Activated CD4-positive, alpha-beta T cell treated with anti-CD3 and anti-CD28 coated beads, Interleukin-2, amount 10 ng/mL, durations not matched to agents 24 days and 14 days (primary cell): ENCODE measurements at places on chromosomes 3 and 15. TPM values are rescaled to one million over a fixed set of nuclear protein-coding genes. Genes with fewer than 3 reads are reported as not detected.

- DNase-seq = no peak
- H3K27me3 ChIP-seq = peaks cover 1% of the 10 kb centered on the region
- H3K36me3 ChIP-seq = no peaks in the 10 kb centered on the region
- H3K27ac ChIP-seq = no peak overlapping the region
- peaks cover 5% of the 10 kb centered on the region for H3K4me1 ChIP-seq
These were observed 25.6 kb upstream of the ZNF280D start for GRCh38 chr15:56758770-56759449.

- no peaks in the 10 kb centered on the region for H3K27me3 ChIP-seq
- H3K4me3 ChIP-seq = no peak overlapping the region
- H3K36me3 ChIP-seq = peaks cover 9% of the 10 kb centered on the region
- H3K4me1 ChIP-seq = no peaks in the 10 kb centered on the region
- DNase-seq = no peak
These were observed 60.8 kb upstream of the SKIL start for GRCh38 chr3:170296703-170297102.

DNA sequence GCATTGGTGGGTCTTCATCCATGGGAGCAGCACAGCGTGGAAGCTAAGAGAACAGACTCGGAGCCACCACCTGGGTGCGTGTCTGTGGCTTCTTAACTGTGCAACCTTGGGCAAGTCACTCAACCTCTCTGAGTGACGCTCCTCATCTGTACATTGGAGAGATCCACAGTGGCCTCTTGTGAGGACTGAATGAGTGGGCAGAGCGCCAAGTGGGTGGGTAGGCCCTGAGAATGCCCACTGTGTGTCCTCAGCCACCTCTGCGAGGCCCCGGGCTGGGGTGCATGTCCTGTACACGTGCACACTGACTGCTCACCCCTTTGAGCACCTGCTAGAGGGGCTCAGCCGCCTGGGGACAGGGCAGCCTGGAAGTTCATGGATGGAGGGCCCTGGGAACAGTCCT is 99.6 kb upstream of the PRR23E start:
- H3K4me3 ChIP-seq = no peak overlapping the region
- no peaks in the 10 kb centered on the region for H3K27me3 ChIP-seq
- H3K36me3 ChIP-seq = no peaks in the 10 kb centered on the region
- no peaks in the 10 kb centered on the region for H3K4me1 ChIP-seq

DNA sequence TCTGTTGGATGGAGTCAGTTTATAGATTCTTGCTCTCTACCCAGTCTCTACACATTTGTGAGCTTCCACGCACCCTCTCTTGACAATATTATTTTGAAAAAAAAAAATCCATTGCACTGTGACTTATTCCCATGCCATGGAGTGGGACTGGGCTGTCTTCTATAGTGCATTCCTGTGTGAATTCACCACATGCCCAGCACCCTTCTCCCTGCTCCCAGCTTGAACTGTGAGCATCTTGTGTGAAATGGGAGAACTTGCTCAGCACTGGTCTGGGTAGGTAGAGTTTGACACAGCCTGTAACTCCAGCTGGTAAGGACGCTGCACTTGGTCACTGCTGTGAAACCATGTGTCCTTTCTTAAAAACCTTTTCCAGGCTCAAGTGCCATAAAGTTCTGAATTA is 91.9 kb downstream of the ARNT2 start:
- H3K27ac ChIP-seq = no peak overlapping the region
- no peak for DNase-seq
- no peaks in the 10 kb centered on the region for H3K27me3 ChIP-seq
- H3K4me3 ChIP-seq = no peak overlapping the region

GRCh38 chr3:159144472-159144871 is 342.6 kb downstream of the MFSD1 start:
- DNase-seq = no peak
- no peaks in the 10 kb centered on the region for H3K4me1 ChIP-seq
- H3K4me3 ChIP-seq = no peak overlapping the region

GRCh38 chr3:170330366-170330765 is 27.1 kb upstream of the SKIL start:
- no peak for DNase-seq
- H3K4me1 ChIP-seq = no peaks in the 10 kb centered on the region
- H3K4me3 ChIP-seq = no peak overlapping the region
- no peak overlapping the region for H3K27ac ChIP-seq
- H3K36me3 ChIP-seq = no peaks in the 10 kb centered on the region

- no peak for DNase-seq
- H3K4me1 ChIP-seq = peaks cover 13% of the 10 kb centered on the region
- H3K27ac ChIP-seq = no peak overlapping the region
- H3K36me3 ChIP-seq = no peaks in the 10 kb centered on the region
These were observed 3.1 kb upstream of the CPLX3 start for GRCh38 chr15:74823324-74823723.

DNA sequence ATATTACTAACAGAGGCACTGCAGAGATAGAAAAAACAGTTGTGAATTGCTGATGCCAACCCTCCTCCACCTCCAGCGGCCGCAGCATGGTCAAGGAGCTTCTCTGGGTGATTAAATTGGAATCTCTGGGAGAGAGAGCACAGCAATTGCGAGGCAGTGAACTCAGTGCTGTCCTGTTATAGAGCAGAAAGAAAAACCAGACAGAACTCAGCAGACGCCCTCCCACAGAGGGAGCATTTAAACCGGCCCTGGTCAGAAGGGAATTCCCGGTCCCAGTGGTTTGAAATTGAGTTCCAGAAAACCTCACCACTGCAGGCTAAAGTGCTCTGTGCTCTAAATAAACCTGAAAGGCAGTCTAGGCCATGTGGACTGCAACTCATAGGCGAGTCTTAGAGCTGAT is 175.4 kb downstream of the SQOR start:
- H3K36me3 ChIP-seq = no peaks in the 10 kb centered on the region
- H3K27ac ChIP-seq = no peak overlapping the region
- DNase-seq = no peak
- no peaks in the 10 kb centered on the region for H3K4me1 ChIP-seq

GRCh38 chr15:48547286-48547685 is 98.2 kb downstream of the FBN1 start:
- H3K4me3 ChIP-seq = no peak overlapping the region
- no peak overlapping the region for H3K27ac ChIP-seq
- H3K4me1 ChIP-seq = no peaks in the 10 kb centered on the region
- peak; percentile 34 for DNase-seq
- no peaks in the 10 kb centered on the region for H3K27me3 ChIP-seq
- no peaks in the 10 kb centered on the region for H3K36me3 ChIP-seq

- DNase-seq = no peak
- H3K27ac ChIP-seq = peak overlapping the region; percentile 65
- peaks cover 10% of the 10 kb centered on the region for H3K27me3 ChIP-seq
- H3K4me1 ChIP-seq = peaks cover 7% of the 10 kb centered on the region
- H3K36me3 ChIP-seq = no peaks in the 10 kb centered on the region
These were observed 29.6 kb upstream of the ADAMTS7 start for GRCh38 chr15:78840661-78841375.

- DNase-seq = peak; percentile 66
- H3K27me3 ChIP-seq = peaks cover 67% of the 10 kb centered on the region
- peaks cover 15% of the 10 kb centered on the region for H3K4me1 ChIP-seq
- peak overlapping the region; percentile 42 for H3K27ac ChIP-seq
These were observed 4.4 kb downstream of the GATA2 start for GRCh38 chr3:128488636-128488990.

GRCh38 chr15:56199038-56199437 is 44.6 kb downstream of the RFX7 start:
- no peaks in the 10 kb centered on the region for H3K27me3 ChIP-seq
- H3K36me3 ChIP-seq = peaks cover 14% of the 10 kb centered on the region
- no peak for DNase-seq
- no peak overlapping the region for H3K27ac ChIP-seq

GRCh38 chr15:77589839-77590238 is 42.9 kb downstream of the LINGO1 start:
- no peak for DNase-seq
- H3K27ac ChIP-seq = no peak overlapping the region
- no peak overlapping the region for H3K4me3 ChIP-seq
- H3K27me3 ChIP-seq = no peaks in the 10 kb centered on the region
- no peaks in the 10 kb centered on the region for H3K4me1 ChIP-seq

DNA sequence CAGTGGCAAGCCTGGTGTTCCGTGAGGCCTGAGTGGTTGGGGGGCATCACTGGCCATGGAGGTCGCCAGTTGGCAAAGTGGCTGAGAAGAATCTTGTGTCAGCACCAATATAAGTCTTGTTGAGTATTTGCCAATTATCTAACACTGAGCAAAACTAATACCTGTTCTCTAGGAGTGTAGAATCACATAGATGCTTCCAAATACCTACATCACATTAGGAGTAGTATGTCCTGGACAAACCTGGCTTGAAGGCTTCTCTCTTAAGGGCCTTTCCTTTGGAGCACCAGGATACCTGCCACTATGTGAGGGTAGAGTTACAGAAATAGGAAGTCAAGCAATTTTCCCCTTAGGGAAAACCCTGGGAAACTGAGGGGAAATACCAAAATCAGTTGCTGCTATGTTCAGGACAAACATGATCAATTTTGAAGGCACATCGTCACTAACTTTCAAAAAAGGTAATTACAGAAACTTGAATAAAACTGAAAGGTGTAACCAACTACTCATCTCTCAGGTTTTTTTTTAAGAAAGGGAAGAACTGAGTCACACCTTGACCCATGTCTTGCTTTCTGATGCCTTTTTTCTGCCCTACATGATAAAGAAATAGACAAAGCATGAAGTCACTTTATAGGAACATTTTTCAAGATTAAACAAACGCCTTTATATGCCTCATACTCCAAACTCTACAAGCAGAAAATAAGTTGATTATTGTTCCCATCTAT is 100.4 kb downstream of the IMPG2 start:
- H3K4me1 ChIP-seq = peaks cover 4% of the 10 kb centered on the region
- DNase-seq = no peak
- no peaks in the 10 kb centered on the region for H3K27me3 ChIP-seq
- no peaks in the 10 kb centered on the region for H3K36me3 ChIP-seq
- H3K27ac ChIP-seq = peak overlapping the region; percentile 15

- no peak overlapping the region for H3K4me3 ChIP-seq
- H3K4me1 ChIP-seq = no peaks in the 10 kb centered on the region
- H3K27me3 ChIP-seq = no peaks in the 10 kb centered on the region
- H3K36me3 ChIP-seq = no peaks in the 10 kb centered on the region
These were observed 106.3 kb upstream of the ABHD17C start for GRCh38 chr15:80588801-80589200.

DNA sequence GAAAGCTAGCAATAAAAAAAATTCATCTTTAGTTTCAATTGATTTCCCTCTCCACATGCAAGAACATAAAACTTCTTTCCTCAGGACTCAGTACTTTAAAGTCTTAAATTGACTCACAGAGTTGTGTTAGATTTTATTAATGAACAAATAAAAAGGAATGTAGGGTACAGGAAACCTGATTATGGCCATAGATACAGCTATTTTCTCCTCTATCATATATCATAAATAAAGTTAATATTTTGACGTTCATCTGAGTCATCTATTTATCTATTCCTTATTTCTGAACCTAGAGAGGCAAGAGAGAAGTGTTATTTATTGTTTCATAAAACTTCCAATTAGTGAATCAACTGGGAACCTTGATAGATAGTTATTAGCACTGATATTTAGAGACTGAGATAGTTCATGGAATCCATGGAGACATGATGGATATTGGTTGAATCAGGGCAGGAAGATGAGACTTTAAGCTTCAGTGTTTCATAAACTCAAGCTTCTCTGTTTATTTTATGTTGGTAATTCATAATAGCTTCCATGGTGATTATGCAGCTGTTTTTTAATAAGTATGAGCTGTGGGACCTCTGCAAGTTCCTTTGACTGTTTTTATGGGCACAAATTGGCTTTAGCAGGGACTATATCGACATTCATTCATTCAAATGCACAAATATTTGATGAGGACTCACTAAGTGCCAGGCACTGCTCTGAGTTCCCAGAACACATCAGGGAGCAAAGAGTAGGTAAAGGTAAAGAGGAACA is 143.5 kb upstream of the TGFBR2 start:
- H3K36me3 ChIP-seq = no peaks in the 10 kb centered on the region
- H3K4me1 ChIP-seq = no peaks in the 10 kb centered on the region
- no peak overlapping the region for H3K4me3 ChIP-seq
- no peaks in the 10 kb centered on the region for H3K27me3 ChIP-seq

DNA sequence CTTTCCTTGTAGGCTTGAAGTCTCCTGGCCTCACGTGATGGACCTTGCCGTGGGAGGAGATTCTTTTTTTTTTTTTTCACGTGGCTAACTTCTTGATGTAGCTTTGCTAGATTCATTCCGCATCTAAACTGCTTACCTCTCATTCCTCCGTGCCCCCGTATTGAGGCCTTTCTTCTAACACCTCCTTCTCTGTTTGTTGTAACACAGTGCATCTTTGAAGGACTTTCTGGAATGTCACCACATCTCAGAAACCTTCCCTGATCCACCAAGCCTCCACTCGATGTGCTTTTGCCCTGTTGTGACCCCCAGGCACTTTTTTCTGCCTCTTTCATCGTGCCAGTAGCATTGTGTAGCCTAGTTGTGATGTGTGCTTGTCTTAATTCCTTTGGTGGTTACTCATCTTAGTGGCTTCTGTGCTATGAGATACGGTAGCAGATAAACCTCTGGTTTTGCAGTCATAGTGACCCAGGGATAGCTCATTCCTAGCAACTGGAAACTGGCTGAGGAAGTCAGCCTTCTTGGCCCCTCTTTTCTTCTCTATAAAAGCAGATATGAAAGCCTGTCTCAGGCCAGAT is 1.6 kb upstream of the BNC1 start:
- H3K36me3 ChIP-seq = no peaks in the 10 kb centered on the region
- peaks cover 6% of the 10 kb centered on the region for H3K4me1 ChIP-seq
- DNase-seq = no peak
- H3K27ac ChIP-seq = no peak overlapping the region

- peak overlapping the region; percentile 71 for H3K4me3 ChIP-seq
- H3K36me3 ChIP-seq = peaks cover 3% of the 10 kb centered on the region
- no peak for DNase-seq
- H3K4me1 ChIP-seq = peaks cover 24% of the 10 kb centered on the region
- H3K27me3 ChIP-seq = peaks cover 45% of the 10 kb centered on the region
- H3K27ac ChIP-seq = no peak overlapping the region
These were observed 570 bp upstream of the NEDD4 start for GRCh38 chr15:55993804-55994560.

DNA sequence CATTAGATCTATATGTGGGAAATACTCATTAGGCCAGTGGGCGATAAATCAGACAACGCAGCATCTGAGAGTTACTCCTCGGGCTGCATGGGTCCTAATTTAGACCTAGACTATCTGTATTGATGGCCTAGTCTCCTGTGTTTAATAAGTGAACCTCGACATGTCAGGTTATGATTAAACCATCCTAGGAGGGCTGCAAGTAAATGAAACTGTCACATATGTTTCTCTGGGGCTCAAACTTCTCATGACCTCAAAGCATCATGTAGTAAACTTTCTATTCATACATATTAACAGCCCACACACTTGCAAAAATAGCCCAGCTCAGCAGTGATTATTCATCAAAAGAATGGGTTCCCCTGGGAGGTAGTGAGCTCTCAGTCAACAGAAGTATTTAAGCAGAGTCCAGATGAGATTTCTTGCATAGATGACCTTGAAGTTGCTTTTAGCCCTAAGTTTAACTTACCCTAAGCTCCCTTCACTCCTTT is 51.6 kb downstream of the RAB11A start:
- H3K4me3 ChIP-seq = no peak overlapping the region
- no peaks in the 10 kb centered on the region for H3K36me3 ChIP-seq
- peaks cover 38% of the 10 kb centered on the region for H3K4me1 ChIP-seq
- no peak for DNase-seq

The SLC51B gene
- not detected in 2 replicates for total RNA-seq

The HYAL3 gene
- total RNA-seq = 7.1 and 7.3 TPM in 2 replicates

The C3orf85 gene
- total RNA-seq = not detected in 2 replicates

The UROC1 gene
- total RNA-seq = not detected in 2 replicates

The METTL6 gene
- total RNA-seq = 15.2 and 17.4 TPM in 2 replicates

The CAMK2N2 gene
- 0.14 TPM in 2 replicates for total RNA-seq

The SCAANT1 gene
- not detected in 2 replicates for total RNA-seq

The FAM81A gene
- 0.47 and 1.9 TPM in 2 replicates for total RNA-seq

The AMT gene
- total RNA-seq = 2.6 and 3.7 TPM in 2 replicates

The FSD2 gene
- total RNA-seq = not detected in 2 replicates
